ENCODE measurements at places on chromosomes 2 and 18. TPM values are rescaled to one million over a fixed set of nuclear protein-coding genes. Genes with fewer than 3 reads are reported as not detected.

DNA sequence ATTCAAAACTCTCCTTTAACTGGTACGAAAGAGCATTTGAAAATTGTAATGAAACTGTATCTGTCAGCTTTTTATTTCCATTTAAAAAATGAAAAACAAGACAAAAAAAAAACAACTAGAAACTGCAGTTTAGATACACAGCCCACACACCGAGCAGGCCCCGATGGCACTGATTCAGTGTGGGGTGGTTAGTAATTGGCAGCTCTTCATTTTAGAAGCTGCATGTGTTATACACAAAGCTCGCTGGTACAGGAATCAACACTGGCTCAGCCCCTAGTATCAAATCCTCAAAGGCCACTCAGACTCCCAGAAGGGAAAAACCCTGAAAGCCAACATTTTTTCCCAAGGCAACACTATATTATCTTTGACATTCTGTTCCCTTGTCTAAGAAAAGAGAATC lies 30.5 kb upstream of the RMDN2 start:
- DNase-seq = no peak

RNF144A gene
- 13.7 TPM for total RNA-seq

PLGLB1 gene
- total RNA-seq = not detected

FNDC4 gene
- 7.2 TPM for total RNA-seq

DNA sequence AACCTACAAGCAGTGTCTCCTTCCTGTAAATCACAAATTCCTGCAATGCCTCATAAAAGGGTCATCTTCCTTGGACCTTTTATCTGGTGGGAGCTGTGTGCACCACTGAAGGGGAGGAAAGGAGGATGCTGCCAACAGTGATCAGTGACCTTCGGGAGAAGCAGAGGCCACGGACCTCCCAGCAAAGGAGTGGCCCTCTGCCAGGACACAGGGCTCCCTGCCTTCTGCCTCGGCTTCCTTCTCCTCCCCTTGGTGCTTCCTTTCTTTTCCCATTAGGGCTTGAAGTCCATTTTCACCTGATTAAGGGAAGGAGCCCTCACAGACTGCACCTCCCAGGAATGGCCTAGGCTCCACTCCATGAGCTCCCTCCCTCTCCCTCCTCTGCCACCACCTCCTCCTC lies 85.3 kb upstream of the ITGA6 start:
- DNase-seq = no peak

- DNase-seq = no peak
These were observed 233.6 kb upstream of the RASGRP3 start for GRCh38 chr2:33242845-33243244.

DNA sequence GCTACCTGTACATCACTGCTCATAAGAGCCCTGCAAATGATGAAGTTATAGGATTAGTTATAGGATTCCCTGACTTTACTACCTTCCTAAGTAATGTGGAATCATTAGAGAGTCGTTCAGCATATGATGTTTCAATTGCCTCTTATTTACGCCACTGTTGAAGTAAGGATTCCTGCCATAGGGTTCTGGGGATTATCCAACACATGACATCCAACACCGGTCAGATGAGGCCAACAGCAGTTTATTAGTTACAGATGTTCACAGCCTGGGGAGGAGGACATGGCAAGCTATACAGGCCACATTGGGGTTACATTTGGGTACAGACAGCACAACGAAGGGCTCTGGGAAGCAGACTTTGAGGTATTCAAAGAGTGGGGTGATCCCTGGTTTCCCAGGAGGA lies 134.1 kb upstream of the MC4R start:
- no peak for DNase-seq

Data from Calu3 (cell line).